ENCODE measurements at places on chromosomes 11 and 22. TPM values are rescaled to one million over a fixed set of nuclear protein-coding genes. Genes with fewer than 3 reads are reported as not detected.

DNA sequence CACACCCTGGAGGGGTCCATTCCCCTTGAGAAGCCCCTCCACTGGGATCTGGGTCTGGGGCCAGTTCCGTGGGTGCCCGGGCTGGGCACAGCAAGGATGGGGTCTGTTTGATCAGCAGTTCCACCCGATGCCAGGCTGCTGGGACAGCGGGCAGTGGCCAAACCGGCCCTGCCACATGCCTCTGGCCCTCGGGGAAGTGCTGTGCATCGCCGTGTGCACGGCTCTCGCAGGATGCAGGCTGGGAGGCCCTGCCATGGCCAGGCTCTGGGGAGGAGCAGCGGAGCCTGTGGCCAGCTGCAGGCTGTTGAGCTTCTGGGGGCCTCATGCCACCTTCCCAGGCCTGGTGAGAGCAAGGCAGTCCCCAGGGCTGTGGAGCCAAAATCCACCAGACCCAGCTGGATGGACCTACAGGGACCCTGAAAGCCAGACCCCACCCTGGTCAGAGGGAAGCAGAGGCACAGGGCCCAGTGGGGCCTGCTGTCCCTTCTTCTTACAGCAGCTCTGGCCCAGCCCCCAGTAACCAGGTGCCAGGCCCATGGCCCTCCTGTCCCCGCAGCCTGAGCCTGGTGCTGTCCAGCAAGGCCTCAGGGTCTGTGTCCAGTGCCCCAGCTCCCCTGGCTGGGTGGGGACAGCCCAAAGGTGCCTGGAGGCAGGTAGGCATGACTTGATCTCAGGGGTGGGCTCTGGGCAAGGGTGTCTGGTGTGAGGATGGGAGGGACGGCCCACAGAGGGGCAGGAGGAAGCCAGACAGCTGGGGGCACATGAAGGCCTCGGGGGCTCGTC is 57.3 kb downstream of the WNT7B start:
- DNase-seq, result no peak

- DNase-seq, result no peak
These were observed 11.6 kb downstream of the ELF5 start for GRCh38 chr11:34501949-34502348.

GRCh38 chr22:46725096-46725495 is 13.0 kb downstream of the CERK start:
- DNase-seq, result no peak

GVQW3 gene
- polyA plus RNA-seq, result 6.4 TPM

DNA sequence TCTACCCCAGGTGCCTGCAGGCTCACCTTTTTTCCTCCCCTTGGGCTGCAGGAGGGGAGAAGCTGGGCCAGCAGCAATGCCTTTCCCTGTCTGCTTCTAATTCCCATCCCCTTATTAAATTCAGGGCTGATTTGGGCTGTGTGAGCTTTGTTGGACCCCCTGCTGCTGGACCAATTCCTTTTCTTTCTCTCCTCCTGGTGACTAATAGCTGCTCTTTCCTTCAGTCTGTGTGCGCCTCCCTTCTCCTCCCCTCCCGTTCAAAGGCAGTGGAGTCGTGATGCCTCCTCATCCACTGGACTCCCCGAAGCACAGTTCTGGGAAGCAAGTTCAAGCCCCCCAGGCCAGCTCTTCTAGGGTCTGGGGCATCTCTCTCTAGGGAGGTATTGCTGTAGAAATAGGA is 567.9 kb upstream of the CADM1 start:
- DNase-seq, result no peak

BLID gene
- polyA plus RNA-seq, result not detected

GRCh38 chr22:21074102-21074715 is 28.5 kb downstream of the LRRC74B start:
- DNase-seq, result no peak

KCNK4 gene
- not detected for polyA plus RNA-seq

- no peak for DNase-seq
These were observed 80.4 kb downstream of the CD82 start for GRCh38 chr11:44645827-44646226.

FGF4 gene
- 12.8 TPM for polyA plus RNA-seq

DNA sequence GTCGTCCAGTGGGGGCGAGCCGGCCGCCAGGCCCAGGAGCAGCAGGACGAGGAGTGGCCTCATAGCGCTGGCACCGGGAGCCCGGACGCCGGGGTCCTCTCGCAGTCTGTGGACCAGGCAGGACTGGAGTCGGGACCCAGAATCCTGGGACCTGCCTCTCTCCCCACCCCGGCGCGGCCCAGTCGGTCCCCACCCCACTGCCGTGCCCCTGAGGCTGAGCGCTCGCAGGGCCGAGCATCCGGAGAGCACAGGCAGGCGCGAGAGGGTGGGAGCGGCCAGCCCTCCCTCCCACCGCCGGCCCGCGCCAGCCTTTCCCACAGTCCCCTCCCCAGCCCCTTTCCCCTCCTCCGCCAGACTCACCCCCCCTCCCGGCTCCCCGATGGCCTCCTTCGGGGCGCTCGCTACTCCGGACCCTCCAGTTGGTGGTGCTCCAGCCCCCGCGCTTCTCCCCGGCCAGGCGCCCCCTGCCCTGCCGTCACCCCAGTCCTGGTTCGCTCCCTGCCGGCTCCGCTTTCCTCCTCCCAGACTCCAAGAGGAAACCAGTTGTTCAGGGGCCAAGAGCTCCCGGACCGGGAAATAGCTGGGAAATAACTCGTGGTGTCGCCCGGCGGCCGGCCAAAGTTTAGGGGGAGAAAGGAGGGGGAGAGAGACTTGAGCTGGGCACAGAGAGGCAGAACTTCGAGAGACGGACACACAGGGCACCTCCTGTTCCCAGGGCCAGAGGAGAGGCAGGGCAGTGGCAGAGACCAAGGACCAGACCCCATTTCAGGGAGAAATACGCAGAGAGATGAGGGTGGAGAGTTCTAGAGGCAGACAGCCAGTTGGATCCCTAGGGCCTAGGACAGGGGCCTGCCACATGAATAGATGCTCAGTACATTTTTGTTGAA is at the start of gene C1QTNF5:
TSS of gene C1QTNF5 (minus strand) at position 549 of the 887 bp plus-strand sequence. CDS start at position 63, 486 bp downstream.
- DNase-seq, result peak; percentile 90

SLC22A12 gene
- polyA plus RNA-seq, result not detected

- DNase-seq, result peak; percentile 88
These were observed 9.8 kb upstream of the APOL6 start for GRCh38 chr22:35638410-35638809.

GRCh38 chr22:50488886-50489285 is 2.2 kb downstream of the MIOX start:
- no peak for DNase-seq

- peak; percentile 32 for DNase-seq
These were observed 131.2 kb upstream of the B3GAT1 start for GRCh38 chr11:134543241-134543640.

DNA sequence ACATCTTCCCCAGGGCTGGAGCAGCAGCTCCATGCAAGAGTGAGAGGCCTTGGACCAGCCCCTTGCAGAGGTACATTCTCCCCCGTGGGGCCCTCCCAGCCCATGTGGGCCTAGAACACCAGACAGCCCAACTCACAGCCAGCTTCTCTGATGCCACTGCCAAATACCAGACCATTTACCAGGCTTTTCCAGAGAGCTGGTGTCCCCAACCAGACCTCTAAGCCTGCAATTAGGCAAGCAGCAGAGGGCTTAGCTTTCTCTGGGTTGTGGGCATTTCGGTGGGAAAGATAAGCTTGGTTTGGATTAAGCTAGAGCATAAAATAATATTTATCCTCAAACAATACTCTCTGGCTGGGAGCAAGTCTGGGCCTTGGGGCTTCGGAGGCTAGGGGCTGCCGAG is 75.6 kb downstream of the TP53I11 start:
- DNase-seq, result no peak

DNA sequence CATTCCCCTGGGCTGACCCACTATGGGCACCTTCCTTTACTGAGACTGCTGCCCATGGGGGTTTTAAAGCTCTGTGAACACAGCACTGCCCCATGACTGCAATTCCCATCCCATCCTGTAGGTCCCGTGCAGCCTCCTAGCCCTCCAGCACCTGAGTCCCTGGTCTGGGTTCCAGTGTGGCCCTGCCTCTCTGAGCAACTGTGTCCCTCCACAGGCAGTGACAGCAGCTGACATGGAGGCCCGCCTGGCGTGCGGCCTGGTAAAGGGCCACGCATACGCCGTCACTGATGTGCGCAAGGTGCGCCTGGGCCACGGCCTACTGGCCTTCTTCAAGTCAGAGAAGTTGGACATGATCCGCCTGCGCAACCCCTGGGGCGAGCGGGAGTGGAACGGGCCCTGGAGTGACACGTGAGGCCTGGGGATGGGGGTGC is 12.6 kb downstream of the OMP start:
- DNase-seq, result no peak

DNA sequence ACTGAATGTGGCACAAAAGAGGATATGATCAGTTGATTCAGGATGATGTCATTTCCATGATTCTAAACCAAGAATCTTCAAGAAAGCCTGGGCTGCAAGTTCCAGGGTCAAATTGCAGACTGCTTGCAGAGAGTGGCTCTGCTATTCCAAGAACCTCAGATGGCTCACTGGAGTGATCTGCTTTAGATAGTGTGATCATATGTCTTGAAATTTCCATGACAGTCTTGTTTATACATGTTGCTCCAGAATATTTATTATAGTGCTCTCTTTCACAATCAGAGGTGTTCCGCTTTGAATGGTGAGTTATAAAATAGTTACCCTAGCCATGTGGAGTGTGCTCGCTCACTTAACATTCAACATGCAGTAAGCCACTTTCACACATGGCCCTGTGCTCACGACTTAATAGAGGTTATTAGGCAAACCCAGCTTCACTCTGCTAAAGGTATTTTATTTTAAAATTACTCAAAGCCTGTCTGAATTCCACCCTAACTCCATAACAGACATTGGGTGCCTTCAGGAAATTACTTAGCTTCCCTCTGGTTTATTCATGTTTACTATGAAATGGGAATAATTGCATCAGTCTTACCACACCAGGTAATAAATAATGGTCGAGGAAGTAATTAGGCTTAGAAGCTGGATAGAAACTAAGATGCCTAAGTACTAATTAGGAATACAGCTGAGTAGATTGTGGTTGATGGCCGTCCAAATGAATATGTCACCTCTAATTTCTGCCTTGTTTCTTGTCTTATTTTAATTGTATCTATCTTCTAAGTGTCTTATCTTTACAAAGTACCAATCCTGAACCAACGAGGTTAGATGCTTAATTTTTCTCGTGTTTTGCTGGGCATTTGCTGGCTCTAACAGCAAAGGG is 187.9 kb downstream of the ETS1 start:
- no peak for DNase-seq

- DNase-seq, result peak; percentile 81
These were observed 29.7 kb downstream of the ZFTA start for GRCh38 chr11:63738720-63739360.

- DNase-seq, result no peak
These were observed 21.9 kb upstream of the MOB2 start for GRCh38 chr11:1508491-1508891.

GRCh38 chr11:79956061-79956460 is 515.2 kb upstream of the TENM4 start:
- DNase-seq, result no peak
